MCF 10A (cell line): ENCODE measurements at places on chromosomes 13 and 19. TPM values are rescaled to one million over a fixed set of nuclear protein-coding genes. Genes with fewer than 3 reads are reported as not detected.

The FFAR2 gene
- total RNA-seq = not detected in 2 replicates

DNA sequence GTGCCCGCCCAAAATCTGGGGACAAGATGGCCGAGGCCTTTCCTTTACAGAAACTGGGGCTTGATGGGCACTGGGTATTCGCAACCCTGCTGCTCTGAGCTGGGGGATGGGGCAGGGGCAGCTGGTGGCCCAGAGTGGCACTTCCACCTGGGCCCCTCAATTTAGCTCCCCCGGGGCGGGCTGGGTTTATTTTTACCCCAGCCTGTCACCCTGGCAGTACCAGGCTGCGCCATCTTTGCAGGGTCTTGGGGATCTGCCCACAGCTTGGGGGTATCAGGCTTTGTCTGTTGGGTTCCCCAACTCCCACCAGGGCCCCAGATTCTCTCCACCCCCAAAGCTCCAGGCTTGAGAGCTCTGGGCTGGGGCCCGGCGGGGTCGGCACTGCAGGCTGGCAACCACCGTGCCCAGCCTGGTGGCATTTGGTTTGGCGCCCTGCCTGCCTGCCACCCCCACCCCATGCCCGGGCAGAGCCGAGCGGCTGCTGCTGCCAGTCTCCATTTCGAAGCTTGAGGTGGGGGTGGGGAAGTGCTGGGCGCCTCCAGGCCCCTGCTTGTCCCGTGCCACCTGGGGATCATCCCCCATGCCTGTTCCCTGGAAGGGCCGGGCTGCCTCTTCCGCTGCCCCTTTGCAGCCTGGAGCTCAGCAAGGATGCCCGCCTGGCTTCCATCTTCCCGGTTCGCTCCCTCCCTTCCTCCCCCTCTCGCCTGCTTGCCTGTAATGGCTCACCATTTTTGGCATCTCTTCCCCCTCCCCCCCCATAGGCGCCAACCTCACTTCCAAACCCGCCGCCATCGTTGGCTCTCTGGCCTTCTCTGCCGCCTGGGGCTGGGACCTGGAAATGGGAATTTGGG lies 11.4 kb downstream of the NFIX start:
- DNase-seq = no peak

The NTF4 gene
- total RNA-seq = 6.0 and 7.8 TPM in 2 replicates

DNA sequence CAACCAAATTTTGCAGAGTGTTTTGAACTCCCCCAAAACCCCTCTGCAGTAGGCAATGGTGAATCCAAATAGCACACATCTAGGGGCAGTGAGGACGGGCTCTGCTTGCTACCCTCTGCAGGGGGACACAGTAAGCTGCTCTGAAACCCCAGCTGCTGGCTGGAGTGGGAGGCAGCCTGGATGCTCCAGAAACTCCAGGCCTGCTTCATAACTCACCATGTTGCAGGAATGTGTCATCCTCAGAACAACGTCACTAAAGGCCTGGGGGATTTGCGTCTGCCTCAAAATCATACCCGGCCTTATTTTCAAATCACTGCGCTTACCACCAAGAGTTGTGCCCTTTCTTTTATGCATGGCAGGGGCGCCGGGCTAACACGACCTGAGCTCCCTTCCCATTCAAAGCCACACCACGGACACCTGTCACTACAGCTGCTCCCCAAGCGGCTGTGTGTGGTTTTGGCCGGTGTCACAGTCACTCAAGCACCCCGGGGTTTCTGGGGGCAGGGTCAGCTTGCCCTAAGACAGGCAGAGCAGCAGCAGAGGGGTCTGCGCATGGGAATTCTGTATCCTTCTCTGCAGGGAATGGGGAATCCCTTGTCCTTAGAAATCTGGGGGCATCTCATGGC lies 93.9 kb downstream of the TSHZ3 start:
- no peak for DNase-seq

DNA sequence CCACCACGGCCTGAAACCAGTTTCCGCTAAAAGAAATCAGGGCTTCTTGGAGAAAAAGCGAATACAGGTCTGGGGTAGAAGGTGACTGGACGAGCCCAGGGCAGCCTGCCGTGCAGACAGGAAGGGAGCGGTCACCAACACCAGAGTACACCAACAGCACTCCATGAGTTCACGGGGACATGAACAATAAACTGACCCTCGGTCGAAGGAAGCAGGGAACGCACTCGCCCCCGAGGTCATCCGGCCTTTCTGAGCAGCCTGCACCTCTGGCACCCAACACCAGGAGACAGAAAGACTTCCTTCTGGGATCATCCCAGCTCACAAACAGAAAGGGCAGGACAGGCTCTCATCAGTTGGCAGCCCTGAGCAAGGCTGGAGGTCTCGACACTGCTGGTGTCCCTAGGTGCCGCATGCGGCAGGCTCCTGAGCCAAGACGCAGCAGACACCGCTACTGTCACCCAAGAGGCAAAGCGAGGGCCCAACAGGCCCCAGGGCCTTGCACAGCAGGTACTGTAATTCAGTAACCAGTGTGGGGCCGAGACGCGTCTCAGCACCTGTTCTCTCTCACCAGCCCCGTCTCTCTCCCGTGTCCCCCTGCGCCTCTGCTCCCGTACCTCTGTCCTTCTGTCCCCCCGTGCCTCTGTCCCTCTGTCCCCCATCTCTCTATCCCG lies 18.0 kb downstream of the DCUN1D2 start:
- DNase-seq = no peak

GRCh38 chr13:85148009-85148408 lies 651.2 kb downstream of the SLITRK6 start:
- peak; percentile 5 for DNase-seq

DNA sequence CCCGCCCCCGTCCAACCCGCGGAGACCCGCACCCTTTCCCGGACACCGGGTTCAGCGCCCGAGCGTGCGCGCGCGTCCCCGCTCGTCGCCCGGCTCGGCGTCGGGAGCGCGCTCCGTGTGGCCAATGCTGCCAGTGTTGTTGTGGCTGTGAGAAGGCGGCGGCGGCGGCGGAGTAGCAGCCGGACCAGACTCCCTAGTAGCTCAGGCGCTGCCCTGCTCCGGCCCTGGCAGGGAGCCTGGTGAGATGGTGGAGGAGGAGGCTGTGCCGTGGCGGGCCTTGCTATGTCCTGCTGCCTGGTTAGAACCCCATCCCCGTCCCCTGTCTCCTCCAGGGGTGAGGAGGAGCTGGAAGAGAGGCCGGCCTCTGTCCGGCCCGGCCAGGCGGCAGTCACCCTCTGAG lies 553.2 kb downstream of the TUBA3C start:
- DNase-seq = no peak

GRCh38 chr13:26716984-26717383 lies 43.6 kb downstream of the GPR12 start:
- DNase-seq = no peak

DNA sequence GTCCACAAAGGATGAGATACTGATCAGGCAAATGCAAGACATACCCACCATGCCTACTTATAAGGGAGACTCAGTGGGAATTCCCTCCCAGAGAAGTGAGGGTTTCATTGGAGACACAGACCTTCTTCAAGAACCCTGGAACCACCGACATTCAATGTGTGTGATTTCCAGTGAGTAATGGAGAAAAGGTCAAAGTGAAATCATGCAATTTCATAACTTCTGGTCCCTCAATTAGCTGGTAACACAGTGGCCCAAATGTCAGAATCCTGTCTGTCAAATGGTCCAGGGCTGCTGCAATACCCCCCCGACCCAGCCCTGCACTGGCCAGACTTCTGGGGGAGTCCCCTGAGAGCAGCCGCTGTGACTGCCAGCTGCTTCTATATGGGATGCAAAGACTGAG lies 4.7 kb upstream of the METTL21C start:
- DNase-seq = no peak

- no peak for DNase-seq
Measured at GRCh38 chr19:7371001-7371400, 22.3 kb downstream of the ARHGEF18 start.

DNA sequence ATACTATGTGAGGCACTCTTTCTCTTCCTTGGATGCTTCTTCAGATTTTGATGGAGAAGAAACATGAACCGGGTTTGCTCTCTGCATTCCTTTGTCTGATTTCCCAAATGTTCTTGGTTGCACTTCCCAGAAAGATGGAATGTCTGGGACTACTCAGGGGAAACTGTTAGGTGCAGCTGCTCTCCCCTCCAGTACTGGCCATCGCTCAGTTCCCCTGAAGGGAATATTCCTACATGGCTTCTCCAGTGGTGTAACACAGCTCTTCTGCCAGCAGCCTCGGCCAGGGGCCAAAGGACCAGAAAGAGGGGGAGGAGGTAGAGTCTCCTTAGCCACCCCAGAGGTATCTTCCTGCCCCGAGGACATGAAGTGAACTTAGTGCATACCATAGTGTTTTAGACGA lies 33.5 kb upstream of the SPRY2 start:
- DNase-seq = peak; percentile 52

GRCh38 chr19:17209126-17210036 lies 5.8 kb upstream of the USE1 start:
- DNase-seq = peak; percentile 33

GRCh38 chr19:51161266-51161665 lies 19.2 kb downstream of the SIGLEC7 start:
- DNase-seq = no peak

The ZSCAN4 gene
- not detected in 2 replicates for total RNA-seq

The ZNF582 gene
- total RNA-seq = not detected in 2 replicates

- no peak for DNase-seq
Measured at GRCh38 chr19:42122691-42123607, 9.3 kb downstream of the POU2F2 start.

- no peak for DNase-seq
Measured at GRCh38 chr13:81409284-81409683, 1068.4 kb upstream of the SPRY2 start.

- no peak for DNase-seq
Measured at GRCh38 chr13:107438251-107438650, 777.1 kb downstream of the LIG4 start.

The LILRB4 gene
- not detected in 2 replicates for total RNA-seq

DNA sequence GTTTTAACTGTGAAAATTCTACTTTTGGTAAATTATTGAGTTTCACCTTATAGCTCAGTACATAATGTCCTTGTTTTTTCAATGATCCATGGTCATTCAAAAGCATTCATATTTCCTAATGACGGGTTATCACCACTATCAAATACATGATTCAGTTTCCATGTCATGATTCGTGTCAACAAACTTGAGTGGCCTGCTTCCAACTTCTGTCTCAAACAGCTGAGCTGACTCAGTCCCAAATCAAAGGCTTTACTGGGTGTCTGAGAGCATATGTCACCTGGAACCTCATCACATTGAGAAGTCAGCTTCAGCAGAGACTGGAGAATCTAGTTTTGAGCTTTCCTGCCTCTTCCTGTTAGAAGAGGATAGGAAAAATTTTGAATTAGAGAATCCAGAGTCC lies 40.3 kb upstream of the SGCG start:
- DNase-seq = no peak

DNA sequence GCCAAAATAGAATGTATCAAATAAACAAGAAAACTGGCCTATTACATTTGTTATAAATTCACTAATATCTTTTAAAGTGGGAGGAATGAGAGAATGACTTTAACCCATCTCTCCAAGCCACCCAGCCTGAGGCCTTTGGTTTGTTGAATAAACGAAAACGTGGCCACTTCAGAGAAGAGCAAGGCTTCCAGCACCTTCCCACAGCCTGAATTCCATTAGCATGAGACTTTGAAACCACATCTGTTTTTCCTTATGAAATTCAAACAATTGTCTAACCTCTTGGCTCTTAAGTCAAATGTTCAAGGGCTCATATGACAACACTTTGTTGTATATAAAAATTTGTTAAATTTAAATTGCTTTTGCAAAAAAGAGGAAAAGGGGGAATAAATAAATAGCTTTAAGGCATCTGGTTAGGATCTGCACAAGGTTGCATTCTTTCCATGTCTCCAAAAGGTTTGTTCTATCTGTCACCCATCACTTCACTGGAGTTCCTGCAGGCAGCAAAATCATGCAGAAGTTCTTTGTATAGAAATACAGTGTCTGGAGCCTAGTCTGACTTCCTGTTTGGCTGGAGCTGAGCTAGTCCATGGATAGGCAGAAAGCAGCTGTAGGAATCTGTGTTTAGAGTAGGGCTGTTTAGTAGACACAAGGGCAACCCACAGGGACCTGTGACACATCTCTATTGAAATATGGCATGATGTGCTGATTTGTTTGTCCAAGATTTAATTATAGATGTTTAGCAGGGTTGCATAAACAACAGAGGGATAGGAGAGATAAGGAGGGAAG lies 502.3 kb downstream of the KCTD12 start:
- DNase-seq = peak; percentile 85

The OBI1 gene
- 8.6 and 9.3 TPM in 2 replicates for total RNA-seq

DNA sequence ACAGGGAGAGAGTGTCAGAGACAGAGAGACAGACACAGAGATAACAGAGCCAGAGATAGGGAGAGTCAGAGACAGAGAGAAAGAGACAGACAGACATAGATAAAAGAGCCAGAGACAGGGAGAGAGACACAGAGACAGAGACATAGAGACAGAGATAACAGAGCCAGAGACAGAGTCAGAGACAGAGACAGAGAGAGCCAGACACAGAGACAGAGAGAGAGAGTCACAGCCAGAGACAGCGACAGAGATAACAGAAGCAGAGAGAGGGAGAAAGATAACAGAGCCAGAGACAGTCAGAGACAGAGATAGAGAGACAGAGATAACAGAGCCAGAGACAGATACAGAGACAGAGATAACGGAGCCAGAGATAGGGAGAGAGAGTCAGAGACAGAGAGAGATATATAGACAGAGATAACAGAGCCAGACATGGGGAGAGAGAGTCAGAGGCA lies 865 bp upstream of the TNFSF9 start:
- no peak for DNase-seq

GRCh38 chr13:35617420-35617819 lies 140.9 kb upstream of the MAB21L1 start:
- no peak for DNase-seq

The RFPL4AL1 gene
- total RNA-seq = not detected in 2 replicates
